ENCODE measurements at places on chromosomes 7 and 10. TPM values are rescaled to one million over a fixed set of nuclear protein-coding genes. Genes with fewer than 3 reads are reported as not detected.

The CRHR2 gene
- 0.05 TPM for total RNA-seq

The FFAR4 gene
- total RNA-seq: 0.13 TPM

The CCDC172 gene
- total RNA-seq: not detected

The PSMA2 gene
- 152 TPM for total RNA-seq

The STK31 gene
- 0.80 TPM for total RNA-seq

The PHKG1 gene
- 0.49 TPM for total RNA-seq

The TRIM73 gene
- total RNA-seq: 2.7 TPM

The TEX36 gene
- not detected for total RNA-seq

The TMEM270 gene
- 0.21 TPM for total RNA-seq

The NPTX2 gene
- total RNA-seq: 0.25 TPM

The VKORC1L1 gene
- total RNA-seq: 30.2 TPM

The RPEL1 gene
- not detected for total RNA-seq

The NKX1-2 gene
- not detected for total RNA-seq

The WEE2 gene
- total RNA-seq: not detected

The IGFBP1 gene
- total RNA-seq: 72.9 TPM

The NFKB2 gene
- 38.0 TPM for total RNA-seq

The KIFBP gene
- 46.3 TPM for total RNA-seq

The C7orf57 gene
- 0.35 TPM for total RNA-seq

The SEMA3A gene
- 5.2 TPM for total RNA-seq

Data from A549 treated with dexamethasone at 1 μM for 4 hours (cell line).